A172 (cell line): ENCODE measurements at places on chromosomes 4 and X.

DNA sequence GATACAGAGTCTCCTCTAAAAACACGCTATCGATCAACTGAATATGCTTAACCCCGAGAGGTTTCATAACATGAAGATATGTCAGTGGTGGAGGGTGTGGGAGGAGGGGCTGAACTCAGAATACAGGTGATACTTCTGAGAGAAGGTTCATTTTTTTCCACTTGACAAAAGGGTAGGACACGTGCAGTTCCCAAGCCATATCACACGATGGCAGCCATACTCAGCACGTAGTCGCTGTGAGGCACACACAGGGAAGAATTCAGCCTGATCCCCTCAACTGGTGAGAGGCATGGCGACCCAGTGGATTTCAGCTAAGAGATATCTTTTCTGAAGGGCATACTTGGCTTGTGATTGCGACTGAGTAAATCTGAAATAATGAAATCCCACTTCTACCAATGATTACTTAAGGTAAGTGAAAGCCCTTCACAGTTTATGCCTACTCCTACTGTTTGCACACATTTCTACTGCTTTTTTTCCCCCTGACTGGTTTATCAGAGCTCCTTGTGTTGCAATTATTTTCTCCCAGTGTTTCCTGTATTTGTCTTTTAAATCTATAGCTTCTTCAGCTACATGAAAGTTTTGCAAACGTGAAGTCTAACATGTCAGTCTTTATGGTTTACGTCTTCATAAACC, 133.1 kb downstream of the CORIN start:
- DNase-seq = peak; percentile 27

DNA sequence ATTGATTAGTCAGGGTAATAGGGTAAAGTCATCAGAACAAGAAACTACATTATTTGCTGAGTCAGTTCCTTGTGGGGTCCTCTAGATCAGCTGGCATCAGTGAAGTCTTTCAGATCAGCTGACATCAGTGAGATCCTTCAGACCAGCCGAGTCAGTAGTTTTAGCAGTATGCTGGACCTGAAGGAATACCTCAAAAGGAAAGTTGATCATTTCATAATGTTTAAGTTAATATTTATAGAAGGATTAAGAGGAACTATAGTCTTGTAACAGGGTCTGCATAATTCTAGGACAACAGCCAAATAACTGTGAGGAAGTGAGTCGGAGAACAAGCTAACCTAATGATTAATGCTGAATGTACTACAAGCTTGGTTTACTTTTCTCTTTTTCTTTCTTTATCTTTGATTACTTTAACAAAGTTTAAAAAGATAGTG, 958 bp upstream of the UGT2B7 start:
- DNase-seq = peak; percentile 34

GRCh38 chr4:176568238-176568637, 224.5 kb downstream of the VEGFC start:
- no peak for DNase-seq

DNA sequence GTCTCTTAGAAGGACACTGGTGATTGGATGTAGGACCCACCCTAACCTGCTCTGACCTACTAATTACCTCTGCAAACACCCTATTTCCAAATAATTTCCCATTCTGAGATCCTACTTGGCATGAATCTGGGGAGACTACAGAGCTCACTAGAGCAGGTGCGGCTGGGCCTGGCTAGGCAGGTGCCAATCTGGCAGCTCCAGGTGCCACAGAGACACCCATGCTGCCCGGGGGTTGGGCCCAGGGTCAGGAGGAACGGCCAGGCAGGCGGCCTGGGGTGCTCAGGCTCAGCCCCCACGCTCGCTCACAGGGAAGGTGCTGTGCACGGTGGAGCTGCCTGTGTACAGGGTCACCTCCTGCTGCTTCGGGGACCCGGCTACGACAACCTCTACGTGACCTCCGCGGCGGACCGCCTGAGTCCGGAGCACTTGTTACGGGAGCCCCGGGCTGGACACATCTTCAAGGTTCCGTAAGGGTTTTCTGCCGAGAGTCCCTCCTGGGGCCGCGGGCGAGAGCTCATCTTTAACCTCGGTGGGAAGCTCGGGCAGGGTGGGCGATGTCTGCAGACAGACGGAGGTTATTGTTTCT, 26.5 kb upstream of the PLCXD1 start:
- no peak for DNase-seq

DNA sequence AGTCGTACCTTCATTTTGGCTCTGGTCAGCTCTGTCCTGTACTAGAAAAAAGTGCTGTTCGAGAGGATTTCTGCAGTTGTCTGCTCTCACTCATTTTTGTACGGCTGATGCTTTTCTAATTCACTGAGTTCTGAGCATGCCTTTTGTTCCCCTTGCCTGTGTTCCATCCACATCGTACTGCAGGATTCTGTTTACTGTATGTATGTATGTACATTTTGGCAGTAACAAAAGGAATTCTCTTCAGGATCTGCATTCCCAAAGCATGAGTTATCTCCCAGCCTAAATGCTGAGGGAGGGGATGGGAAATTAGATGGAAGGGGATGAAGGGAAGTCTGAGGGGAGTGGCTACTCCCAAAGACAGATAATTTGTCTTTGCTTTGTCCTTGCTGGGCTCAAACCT, 87.6 kb downstream of the GBA3 start:
- no peak for DNase-seq

DNA sequence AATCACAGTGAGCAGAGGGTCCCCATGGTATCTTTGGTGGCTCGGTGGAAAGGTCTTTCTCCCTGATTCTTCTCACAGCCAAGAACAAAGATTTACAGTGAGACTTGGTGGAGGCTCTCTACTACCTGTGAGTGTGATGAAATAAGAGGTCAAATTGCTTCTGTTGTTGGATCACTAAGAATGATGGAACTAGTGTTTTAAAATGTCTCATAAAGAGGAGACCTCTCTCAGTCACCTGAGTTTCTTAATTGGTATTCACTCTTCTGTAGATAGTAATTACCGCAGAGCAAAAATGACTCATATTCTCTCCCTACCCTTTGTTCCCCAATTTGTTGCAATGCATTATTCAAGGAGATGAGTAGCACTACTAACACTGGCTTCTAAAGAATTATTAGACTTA, 100.9 kb upstream of the TBC1D9 start:
- DNase-seq = peak; percentile 46

GRCh38 chrX:134174859-134175258, 62.1 kb upstream of the CCDC160 start:
- no peak for DNase-seq

- no peak for DNase-seq
Observed at GRCh38 chr4:112279025-112279881, 6.5 kb downstream of the TIFA start.

DNA sequence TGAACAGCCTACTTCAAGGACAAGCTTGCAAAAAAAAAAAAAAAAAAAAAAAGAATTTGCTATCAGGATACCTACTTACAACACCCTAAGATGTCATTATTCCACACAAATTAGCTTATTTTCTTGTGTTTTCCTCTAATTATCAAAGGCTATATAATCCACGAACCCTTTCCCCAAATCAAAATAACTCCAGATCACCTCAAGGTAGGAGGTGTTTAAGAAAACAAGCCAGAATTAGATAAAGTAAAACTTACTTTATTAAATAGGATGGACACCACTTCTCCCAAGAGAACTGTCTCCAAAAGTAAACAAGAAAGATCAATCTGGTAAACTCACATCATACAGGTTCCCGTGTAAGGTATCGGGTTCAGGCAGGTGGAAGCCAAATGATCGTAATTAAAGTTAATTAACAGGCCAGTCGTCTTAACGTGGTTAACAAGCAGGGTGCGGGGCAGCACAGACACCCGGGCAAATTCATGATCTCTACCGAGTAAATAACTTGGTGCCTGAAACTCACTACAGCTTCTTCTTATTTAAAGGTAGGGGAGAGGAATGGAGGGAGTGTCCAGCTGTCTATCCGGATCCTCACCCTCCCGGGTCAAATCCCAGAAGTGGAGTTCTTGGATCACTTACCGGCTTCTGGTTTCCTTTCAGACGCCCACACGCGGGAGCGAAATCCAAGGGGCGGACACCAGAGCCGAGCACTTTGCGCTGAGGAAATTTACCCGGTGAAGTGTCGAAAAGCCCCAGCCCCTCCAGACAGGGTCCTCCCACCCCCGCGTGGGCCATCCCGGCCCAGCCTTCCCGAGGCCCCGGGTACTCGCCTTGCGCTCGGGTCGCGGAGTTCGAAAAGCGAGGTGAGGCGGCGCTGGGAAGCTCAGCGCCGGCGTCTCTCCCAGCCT, 708 bp downstream of the ARAP2 start:
- peak; percentile 23 for DNase-seq

DNA sequence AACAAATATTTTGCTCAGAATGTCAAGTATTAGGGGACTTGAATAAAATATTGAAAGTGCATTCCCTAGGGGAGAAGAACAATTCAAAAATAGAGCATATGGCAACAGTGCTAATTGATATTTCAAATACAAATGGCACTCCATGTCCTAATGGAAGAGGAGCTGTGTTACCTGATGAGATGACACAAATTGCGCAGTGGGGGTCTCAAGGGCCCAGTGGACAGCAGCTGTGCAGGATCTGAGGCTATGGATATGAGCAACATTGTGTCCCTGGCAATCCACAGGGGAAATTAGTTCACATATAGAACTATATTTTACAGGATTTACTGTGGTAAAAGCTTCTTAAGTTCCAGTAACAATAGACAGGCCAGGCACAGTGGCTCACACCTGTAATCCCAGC, 17.4 kb upstream of the USP46 start:
- no peak for DNase-seq

DNA sequence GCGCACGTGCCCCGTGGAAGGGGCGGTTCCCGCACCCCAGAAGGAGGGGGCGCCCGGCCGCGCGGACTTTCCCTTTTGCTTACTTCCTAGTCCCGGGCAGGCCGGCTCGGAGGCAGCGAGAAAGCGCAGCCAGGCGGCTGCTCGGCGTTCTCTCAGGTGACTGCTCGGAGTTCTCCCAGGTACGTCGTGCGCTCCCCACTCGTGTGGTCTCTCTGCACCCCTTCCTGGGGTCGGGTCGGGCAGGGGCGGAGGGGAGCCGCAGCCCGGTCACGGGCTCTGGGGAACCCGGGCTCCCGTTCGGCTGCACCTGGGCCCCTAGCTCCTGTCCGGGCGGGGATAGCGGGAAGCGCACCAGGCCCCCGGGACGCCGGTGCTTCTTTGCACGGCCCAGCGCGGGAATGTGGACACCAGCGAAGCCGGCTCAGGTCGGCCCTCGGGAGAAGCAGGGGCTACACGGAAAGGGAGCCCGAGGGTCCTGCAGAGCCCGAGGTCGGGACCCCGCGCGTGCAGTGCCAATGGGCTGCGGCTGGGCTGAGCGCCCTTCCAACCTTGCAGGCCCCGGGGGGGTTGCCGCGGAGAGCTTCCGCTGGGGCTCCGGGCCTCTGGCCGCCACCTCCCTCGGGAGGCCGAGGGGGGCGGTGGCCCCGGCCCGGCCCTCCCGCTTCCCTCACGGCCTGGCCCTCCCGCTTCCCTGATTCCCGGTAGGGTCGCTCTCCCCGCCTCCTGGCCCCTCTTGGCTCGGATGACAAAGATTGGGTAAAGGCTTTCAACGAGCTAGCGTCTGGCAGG, at the start of gene TLR2:
Gene TLR2, plus strand, starts transcription at position 99 of the 789 bp plus-strand sequence. CDS start 18,628 bp downstream, outside the sequence.
- no peak for DNase-seq

DNA sequence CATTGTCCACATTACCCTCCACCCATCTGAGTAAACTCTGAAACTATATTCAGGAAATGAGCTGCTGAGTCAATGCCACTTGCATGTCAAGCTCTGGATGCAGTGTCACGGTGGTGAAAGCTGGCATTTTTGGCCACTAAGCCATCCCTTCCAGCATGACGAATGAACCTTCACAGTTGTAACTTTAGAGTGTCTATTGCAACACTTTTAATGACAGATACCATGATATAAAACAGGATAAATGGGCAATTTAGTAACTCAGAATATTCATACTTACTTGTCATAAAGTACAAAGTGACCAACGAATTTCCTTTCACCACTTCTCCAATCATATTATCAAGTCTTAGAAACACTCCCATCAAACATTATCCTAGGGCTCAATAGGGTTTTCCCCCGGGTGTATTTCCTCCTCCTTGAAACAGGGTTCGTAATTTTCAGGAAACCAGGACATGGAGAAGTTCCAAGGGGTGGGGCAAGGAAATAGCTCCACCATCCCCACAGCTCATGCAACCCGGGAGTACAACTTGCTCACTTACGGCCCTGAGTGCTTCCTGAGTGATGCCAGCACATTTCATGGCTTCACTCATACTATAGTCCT, 73.1 kb downstream of the MTHFD2L start:
- peak; percentile 73 for DNase-seq

DNA sequence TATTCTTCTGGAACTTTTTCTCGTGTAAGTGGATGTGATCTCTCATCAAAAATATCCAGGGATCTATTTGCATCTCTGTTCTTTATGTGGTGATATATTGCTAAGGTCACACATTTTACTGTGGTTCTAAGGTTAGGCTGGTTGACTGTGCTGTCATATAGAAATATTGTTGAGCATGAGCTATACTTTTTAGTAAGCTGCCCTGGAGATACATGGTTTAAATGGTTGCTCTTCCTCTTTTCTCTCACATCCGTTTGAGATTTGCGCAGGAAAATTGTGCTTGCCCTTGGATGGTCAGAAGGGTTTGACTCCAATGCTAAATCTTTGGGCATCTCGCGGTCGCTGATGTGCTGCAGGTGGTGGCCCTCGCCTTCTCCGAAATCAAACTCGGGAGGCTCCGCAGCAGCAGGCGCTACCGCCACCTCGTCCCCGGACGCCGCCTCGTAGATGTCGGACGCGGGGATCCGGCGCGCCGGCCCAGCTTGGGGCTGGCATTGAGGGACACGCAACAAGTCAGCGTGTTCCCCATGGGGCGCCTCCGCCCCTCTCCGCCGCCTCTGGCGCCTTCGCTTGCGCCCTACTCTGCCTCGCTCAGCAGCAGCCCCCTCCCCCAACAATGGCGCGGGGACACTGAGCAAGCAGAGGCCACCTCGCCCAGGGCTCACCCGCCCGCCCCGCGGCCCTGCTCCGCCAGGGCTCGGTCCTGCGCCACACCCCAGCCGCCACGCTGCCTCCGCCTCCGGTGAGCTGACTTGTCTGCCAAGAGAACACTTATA, 154.5 kb downstream of the MSN start:
- DNase-seq = no peak

- DNase-seq = no peak
Observed at GRCh38 chr4:67325791-67326190, 219.5 kb downstream of the CENPC start.

- DNase-seq = peak; percentile 53
Observed at GRCh38 chrX:31543634-31544033, 471.8 kb upstream of the FTHL17 start.

GRCh38 chr4:169383724-169384123, 113.0 kb upstream of the SH3RF1 start:
- peak; percentile 63 for DNase-seq

DNA sequence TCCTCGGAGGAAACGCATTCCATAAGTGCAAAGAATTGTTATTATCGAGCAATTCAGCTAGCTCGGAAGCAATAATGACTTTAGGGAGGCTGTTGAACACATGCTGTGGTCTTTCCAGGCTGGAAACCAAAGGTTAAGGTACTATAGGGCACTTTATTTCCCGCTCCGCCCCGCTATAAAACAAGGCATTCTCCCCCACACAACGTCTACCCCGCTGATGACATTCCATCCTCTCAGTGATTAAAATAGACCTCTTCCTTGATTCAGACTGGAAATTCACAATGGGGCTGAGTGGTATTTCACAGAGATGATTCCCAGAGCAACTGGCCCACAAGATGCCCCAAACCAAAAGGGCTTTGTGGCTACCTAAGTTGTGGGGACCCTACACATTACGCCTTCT, 196.4 kb downstream of the STIM2 start:
- DNase-seq = no peak
